Activated CD4-positive, alpha-beta T cell treated with anti-CD3 and anti-CD28 coated beads for 36 hours (primary cell): ENCODE measurements at places on chromosomes 7 and 10. TPM values are rescaled to one million over a fixed set of nuclear protein-coding genes. Genes with fewer than 3 reads are reported as not detected.

Gene PNLIPRP3
- not detected for total RNA-seq

Gene EBLN1
- not detected for total RNA-seq

Gene CLRN3
- not detected for total RNA-seq

Gene LRRC18
- not detected for total RNA-seq

DNA sequence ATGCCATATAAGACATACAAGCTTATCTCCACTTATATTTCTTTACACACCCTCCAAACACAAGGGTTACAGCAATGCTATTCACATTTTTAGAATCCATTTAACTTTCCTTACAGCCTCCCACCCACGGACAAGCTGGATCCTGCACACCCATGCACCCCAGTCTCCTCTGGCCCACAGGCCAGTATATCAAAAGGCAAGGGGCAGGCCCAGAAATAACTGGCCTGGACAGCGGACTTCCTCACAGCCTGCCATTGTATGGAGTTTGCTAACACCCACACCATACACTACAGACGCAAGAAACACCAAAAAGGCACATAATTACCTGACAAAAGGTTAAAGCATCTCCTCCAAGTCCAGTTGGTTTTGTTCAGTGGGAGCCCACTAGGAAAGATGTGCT lies 12.0 kb downstream of the HOXA4 start:
- peaks cover 4% of the 10 kb centered on the region for H3K27me3 ChIP-seq
- no peak overlapping the region for H3K27ac ChIP-seq
- H3K4me1 ChIP-seq: no peaks in the 10 kb centered on the region
- DNase-seq: no peak
- no peak overlapping the region for H3K4me3 ChIP-seq
